ENCODE measurements at places on chromosomes 6 and 20.

- no peak for DNase-seq
Observed at GRCh38 chr20:37520419-37520955, 563 bp upstream of the NNAT start.

GRCh38 chr20:23937303-23938117 is 51.1 kb downstream of the GGTLC1 start:
- DNase-seq, result peak; percentile 46

- DNase-seq, result no peak
Observed at GRCh38 chr6:78505178-78505577, 362.2 kb upstream of the IRAK1BP1 start.

- DNase-seq, result no peak
Observed at GRCh38 chr6:2072453-2072852, 173.0 kb downstream of the GMDS start.

- DNase-seq, result no peak
Observed at GRCh38 chr6:108831104-108831503, 17.1 kb upstream of the ARMC2 start.

GRCh38 chr6:162442687-162443086 is 284.9 kb downstream of the PRKN start:
- DNase-seq, result peak; percentile 10

DNA sequence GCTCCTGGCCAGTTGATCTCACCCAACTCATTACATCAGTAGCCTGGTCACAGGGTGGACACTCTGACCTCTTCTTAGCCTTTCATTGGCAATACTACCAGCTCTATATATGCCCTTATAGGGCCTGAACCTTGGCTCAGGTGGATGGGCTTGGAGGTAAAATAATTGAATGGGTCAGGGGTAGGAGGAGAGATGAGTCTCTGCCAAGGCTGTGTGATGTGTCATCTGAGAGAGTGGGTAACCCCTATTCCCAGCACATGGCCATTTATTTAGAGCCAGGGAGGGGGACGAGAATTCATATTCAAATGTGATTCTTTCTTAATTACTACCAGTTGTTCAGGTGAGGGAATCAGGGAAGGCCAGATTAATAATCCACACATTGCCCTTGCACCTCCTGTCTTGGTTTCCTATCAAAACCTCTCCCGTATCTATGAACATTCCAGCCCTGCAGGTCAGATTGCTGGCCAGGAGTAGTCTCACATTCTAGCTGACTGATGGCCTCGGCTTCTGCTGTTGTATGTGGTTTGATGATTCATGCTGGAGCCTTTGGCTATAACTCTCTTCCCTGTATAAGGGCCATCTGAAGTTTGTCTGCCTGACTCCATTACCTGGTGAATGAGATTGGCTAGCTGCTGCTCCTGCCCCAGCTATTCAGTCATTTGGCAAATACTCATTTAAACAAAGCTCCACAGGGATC is 13.4 kb downstream of the C20orf173 start:
- no peak for DNase-seq

DNA sequence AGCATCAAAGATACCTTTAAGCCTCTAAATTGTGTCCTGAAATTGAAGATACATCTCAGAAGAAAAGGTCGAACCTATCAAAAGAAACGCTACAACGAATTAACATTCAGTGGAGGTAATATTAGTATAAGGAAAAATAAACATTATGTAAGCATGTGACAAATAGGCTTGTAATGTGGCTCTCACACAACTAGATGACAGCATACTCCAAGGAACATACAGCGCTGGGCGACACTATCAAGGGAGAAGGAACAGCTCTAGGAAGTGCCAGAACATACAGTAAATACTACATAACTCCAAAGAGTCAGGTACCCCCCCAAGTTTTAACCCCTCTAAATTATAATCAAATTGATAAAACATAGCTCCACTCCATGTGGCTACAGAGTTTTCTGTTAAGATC is 103.5 kb downstream of the LAMP5 start:
- DNase-seq, result no peak

GRCh38 chr6:160420969-160421556 is 72.9 kb downstream of the SLC22A3 start:
- no peak for DNase-seq

DNA sequence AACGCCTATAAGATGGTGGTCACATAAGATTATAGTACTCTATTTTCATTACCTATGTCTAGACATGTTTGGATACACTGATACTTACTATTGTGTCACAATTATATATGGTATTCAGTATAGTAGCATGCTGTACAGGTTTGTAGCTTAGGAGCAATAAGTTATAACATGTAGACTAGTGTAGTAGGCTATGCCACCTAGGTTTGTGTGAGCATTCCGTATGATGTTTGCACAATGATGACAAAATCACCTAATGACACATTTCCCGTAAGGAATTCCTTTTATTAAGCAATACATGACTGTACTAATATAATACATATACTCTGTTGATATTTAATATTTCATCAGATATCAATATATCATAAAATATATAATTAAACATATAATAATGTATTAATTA is 540.7 kb downstream of the BMP2 start:
- DNase-seq, result no peak

DNA sequence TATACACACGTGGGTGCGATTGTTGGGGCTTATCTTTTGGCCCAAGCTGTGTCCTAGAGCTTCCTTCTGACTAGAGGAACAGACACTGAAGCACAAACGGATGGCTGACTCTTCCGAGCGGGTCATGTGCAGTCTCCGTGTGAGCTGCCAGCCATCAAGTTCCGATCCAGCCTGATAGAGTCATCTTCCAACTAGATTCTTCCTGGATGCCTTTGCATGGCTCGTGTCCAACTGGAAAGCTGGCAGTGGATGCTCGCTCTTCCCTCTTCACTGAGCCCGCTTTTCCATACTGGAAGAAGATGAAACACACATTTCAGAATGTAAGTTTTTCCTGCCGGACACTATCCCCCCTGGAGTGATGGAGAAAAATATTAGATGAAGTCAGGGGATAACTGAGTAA is 148.1 kb downstream of the SCML4 start:
- DNase-seq, result no peak

DNA sequence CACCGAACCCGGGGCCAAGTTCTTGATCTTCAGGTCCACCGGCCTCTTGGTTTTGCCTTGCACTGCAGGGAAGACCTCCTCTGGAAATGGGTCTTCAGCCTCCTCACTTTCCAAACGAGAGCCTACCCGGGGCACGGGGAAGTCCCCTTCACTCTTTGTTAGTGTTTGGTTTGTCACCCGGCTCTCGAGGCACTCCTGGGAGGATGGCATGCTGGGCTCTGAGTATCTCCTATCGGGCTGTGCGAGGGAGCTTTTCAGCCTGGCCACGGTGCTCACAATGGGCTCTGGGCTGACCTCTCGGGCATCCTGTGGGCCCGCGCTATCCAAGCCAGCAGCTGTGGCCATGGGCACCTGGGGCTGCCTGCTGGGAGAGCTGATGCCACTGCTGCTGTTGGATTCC is 8.1 kb downstream of the TAGAP start:
- DNase-seq, result no peak

- DNase-seq, result no peak
Observed at GRCh38 chr6:17347012-17347411, 46.4 kb upstream of the CAP2 start.

DNA sequence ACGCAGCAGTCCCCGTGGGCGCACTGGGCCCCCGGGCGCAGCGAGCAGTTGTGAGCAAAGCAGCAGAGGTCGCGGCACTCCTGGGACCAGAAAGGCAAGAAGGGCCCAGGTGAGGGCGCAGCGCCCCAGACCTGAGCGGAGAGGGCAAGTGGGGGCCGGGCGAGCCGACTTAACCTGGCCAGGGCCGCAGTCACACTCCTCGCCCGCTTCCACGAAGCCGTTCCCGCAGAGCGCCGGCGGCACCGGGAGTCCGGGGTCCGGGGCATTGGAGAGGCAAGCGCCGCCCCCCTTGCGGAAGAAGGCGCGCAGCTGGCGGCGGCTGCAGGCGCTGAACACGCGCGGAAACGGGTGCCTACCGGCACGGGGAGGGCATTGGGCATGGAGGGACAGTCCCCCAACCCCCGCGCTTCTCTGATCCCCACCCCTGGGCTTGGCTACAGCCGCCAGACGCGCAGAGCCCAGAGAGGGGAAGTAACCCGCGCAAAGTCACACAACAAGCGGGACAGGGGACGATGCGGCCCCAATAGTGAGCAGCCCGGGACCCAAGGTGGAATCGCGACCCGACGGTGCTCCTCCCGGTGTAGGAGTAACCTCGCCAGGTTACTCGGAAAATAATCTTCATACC is 9.2 kb downstream of the ADAM33 start:
- DNase-seq, result no peak

- no peak for DNase-seq
Observed at GRCh38 chr6:47031656-47032055, 10.5 kb downstream of the ADGRF1 start.

DNA sequence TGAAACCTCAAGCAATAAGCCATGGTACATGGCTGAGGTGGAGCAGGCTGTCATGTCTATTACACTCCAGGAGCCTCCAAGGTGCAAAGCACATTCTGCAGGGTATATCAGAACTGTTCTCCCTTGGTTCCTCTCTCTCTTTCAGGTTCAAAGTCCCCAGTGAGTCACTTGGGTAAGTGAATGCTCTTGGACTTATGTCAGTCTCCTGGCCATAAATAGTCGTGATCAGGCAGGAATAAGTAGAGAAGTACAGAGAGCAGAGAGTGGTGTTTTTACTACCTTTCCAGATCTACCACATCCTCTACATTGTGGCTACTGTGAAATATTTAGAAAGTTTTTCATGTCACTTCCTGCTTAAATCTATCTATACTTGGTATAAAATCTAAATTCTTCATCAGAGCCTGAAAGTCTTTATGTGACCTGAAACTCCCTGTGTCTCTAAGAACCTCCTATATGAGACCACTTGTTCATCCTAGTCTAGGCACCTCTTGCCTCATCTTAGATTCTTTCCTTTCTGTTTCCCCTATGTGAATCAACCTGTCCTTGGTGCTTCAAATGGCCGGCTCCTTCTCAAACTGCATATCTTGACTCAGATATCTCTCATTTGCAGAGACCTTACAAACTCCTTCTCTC is 1077.6 kb upstream of the MAP3K7 start:
- DNase-seq, result no peak

DNA sequence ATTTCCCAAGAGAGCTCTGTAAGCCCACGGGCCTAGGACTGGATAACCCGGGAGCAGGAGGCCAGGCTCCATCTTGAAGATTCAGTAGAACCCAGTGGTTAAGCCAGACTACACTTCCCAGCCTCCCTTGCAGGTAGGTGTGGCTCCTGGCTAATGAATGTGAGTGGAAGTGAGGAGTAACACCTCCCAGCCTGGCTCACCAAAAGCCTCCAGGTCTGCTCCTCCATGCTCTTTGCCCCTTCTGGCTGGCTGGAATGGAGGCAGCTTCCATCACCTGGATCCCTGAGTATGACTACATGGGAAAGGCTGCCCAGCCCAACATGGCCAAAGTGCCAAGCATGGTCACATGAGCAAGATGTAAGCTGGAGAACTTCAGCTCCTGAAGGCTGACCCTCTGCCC is 9.7 kb downstream of the LRRN4 start:
- DNase-seq, result no peak

DNA sequence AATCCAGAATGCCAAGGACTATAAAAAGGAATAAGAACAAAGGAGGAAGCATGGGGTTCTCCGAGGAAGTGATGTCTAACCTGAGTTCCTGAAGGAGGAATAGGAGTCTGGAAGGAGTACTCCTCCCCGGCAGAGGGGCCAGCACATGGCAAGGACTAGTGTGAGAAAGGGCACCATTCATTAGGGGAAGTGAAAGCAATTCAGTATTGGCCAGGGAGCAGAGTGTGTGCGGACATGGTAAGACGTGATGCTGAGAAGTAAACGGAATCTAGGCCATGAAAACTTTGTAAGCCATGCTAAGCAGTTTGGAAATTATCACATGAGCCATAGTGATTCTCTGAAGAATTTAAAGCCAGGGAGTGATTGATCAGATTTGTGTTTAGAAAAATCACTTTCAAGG is 218.9 kb upstream of the PRDM1 start:
- no peak for DNase-seq

DNA sequence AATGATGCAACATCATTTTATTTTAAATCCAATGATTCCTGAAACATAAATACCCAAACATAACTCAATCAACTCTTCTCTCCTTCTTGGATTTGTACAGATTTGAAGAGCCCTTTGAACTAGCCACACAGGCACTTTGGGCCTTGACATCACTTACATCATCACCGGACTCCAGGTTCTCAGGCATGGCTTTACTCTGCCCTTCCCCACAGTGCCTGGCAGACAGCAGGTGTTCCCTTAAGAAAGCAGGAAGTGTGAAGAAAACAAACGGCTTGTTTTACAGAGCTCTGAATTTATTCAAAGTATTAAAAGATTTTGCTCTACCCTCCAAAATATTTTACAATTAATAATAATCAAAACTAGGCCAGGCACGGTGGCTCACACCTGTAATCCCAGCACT is 54.8 kb upstream of the GCM1 start:
- DNase-seq, result no peak

DNA sequence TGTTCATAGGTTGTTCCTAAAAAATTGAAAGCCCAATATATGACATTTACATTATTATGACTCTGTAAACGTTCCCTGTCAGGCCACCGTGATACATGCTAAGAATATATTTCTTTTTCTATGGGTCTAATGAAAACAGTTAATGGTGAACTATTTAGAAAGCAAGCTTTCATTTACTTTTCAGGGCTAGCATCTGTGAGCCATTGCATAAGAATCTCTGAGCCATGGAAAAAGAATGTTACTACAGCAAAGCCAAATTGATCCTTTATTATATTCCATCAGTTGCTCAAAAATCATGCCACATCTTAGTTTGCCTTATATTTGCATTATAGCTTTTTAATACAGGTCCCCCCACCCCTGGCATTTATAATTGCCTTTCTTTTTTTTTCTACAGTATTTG is 275.5 kb downstream of the ZFAND3 start:
- DNase-seq, result no peak

DNA sequence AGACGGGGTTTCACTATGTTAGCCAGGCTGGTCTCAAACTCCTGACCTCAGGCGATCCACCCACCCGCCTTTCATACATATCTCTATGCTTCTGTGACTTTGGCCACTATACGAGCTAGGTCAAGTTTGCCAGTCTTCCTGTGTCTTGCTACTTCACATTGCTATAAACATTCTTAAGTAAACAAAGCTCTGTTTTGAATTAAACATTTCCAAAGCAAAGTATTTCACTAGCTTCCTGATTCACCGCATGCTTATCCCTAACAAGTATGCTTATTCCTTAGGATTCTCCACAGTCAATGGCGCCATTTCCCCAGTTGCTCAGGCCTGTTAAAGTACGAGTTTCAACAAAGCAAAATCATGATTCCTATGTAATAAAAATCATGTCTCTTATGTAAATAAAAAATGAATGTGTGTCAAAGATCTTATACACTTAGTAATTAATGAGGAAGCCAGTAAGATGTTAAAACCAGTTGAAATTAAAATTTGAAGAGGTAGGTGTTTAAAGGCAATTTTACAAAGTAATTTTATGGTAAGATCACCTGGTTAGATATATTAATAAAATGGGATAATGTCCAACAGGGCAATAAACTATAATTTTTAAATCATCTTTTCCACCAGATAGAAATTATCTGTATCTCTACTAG is 88.5 kb downstream of the PRKN start:
- no peak for DNase-seq

- peak; percentile 32 for DNase-seq
Observed at GRCh38 chr6:122491919-122492555, 20.4 kb upstream of the SERINC1 start.

- no peak for DNase-seq
Observed at GRCh38 chr6:3777730-3778461, 26.4 kb upstream of the PXDC1 start.

All from right renal cortex interstitium (tissue), 3 donors.